GM03348 (cell line): ENCODE measurements at places on chromosomes 2 and 18.

- no peak for DNase-seq
Measured at GRCh38 chr2:192197357-192197756, 2.6 kb upstream of the TMEFF2 start.

DNA sequence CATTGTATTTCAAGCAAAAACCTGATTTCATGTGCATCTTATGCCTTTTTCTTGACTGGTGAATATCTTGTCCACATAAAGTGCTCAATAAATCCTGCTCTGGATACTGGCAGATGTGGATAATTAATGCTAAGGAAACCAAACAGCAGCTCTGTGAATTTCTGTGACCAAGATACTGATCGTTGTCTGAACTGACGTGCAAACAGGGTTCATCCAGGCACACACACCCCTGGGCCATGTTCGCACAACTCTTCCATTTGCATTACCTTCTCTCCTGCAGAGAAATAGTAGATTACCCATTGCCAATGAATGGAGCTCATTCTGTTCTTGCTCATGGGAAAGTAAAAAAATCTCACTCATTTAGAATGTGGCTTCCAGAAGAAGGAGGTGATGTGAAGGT lies 316.2 kb upstream of the TRIB2 start:
- no peak for DNase-seq

- DNase-seq: peak; percentile 32
Measured at GRCh38 chr2:64998658-64999061, 9.5 kb downstream of the SLC1A4 start.

GRCh38 chr18:62669225-62669624 lies 46.1 kb upstream of the PHLPP1 start:
- DNase-seq: no peak

GRCh38 chr2:172623249-172623965 lies 67.5 kb downstream of the PDK1 start:
- peak; percentile 52 for DNase-seq

DNA sequence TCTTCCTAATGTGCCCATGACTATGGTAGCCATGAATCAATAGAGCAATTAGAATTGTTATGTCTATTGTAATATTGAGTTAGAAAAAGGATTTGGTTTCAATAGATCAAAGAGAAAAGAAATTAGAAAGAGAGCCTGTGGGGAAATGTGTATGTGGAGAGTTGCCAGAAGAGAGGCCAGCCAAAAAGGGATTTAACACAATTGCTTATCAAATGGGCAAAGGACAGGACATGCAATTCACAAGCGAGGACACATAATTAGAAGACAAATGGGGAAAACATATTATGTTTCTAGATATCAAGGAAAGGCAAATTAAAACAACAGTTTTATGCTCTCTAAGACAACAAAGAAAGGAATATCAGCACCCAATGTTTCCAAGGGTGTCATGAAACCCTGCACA lies 403.2 kb upstream of the KLHL29 start:
- no peak for DNase-seq

- no peak for DNase-seq
Measured at GRCh38 chr18:22624176-22624575, 206.5 kb upstream of the CTAGE1 start.

DNA sequence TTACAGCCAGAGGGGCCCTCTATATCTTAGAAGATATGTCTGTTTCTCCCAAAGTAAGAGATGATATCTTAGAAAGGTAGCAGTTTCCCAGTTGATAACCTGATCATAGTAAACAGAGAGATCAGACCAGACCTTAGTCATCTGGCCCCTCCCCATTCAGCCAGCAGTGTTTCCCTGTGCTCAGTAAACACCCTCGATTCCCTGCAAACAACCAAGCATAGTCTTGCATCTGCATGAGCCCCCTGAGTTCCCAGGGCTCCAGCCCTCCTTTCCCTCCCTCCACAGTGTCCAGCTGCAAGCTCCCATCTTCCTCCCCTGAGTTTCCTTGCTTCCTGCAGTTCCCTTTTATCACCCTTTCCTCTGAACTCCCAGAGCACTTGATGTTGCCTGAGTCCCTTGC lies 20.3 kb downstream of the NRP2 start:
- no peak for DNase-seq

GRCh38 chr2:233477548-233478433 lies 88.8 kb downstream of the USP40 start:
- no peak for DNase-seq
